ENCODE measurements at places on chromosomes 1 and 21. TPM values are rescaled to one million over a fixed set of nuclear protein-coding genes. Genes with fewer than 3 reads are reported as not detected.

The PLA2G2C gene
- total RNA-seq = not detected

The KRTAP21-2 gene
- total RNA-seq = not detected

The OR2M3 gene
- total RNA-seq = 0.13 TPM

The CADM3 gene
- 5.6 TPM for total RNA-seq

The LORICRIN gene
- not detected for total RNA-seq

The REN gene
- total RNA-seq = not detected

The CFHR5 gene
- not detected for total RNA-seq

The FAM110D gene
- total RNA-seq = 1.2 TPM

The HSD3B1 gene
- not detected for total RNA-seq

The AADACL4 gene
- total RNA-seq = not detected

The CYP4A22 gene
- total RNA-seq = not detected

The CFH gene
- 10.8 TPM for total RNA-seq

The FMO3 gene
- not detected for total RNA-seq

The MTARC2 gene
- 16.9 TPM for total RNA-seq

The TRPM2 gene
- 16.2 TPM for total RNA-seq

The CA6 gene
- total RNA-seq = not detected

The MYOG gene
- not detected for total RNA-seq

The ERRFI1 gene
- total RNA-seq = 8.1 TPM

The CCDC27 gene
- total RNA-seq = not detected

The FMO4 gene
- total RNA-seq = 3.9 TPM

The PSMB2 gene
- total RNA-seq = 46.9 TPM

The FCGR3A gene
- total RNA-seq = 187 TPM

The PLEKHN1 gene
- total RNA-seq = 0.65 TPM

The NUDT4B gene
- total RNA-seq = 0.67 TPM

The AQP10 gene
- 1.4 TPM for total RNA-seq

The DOP1B gene
- total RNA-seq = 22.8 TPM

The TMEM125 gene
- total RNA-seq = not detected

The TINAGL1 gene
- 373 TPM for total RNA-seq

The C1orf210 gene
- total RNA-seq = not detected

The NTRK1 gene
- 0.18 TPM for total RNA-seq

The DNAJC28 gene
- total RNA-seq = 0.75 TPM

The NBPF20 gene
- total RNA-seq = 4.3 TPM

The OR2L2 gene
- 5.2 TPM for total RNA-seq

The SPAG17 gene
- not detected for total RNA-seq

The ELAVL4 gene
- 0.68 TPM for total RNA-seq

The C1QA gene
- total RNA-seq = 980 TPM

The KIAA1614 gene
- total RNA-seq = 3.1 TPM

The PDPN gene
- total RNA-seq = 0.44 TPM

The SAMSN1 gene
- total RNA-seq = 43.7 TPM

The SLAMF8 gene
- total RNA-seq = 25.2 TPM

The LEFTY2 gene
- total RNA-seq = 0.34 TPM

The AMY2A gene
- 4.1 TPM for total RNA-seq

The PPFIA4 gene
- 11.3 TPM for total RNA-seq

The RBBP5 gene
- total RNA-seq = 17.7 TPM

The CPLANE2 gene
- 5.8 TPM for total RNA-seq

The TSSK3 gene
- 6.6 TPM for total RNA-seq

The NBPF6 gene
- not detected for total RNA-seq

The PTPRU gene
- 4.3 TPM for total RNA-seq

The RASAL2 gene
- total RNA-seq = 15.9 TPM

Measured in spleen (tissue), 13 donors.